ENCODE measurements at places on chromosomes 1 and 21.

DNA sequence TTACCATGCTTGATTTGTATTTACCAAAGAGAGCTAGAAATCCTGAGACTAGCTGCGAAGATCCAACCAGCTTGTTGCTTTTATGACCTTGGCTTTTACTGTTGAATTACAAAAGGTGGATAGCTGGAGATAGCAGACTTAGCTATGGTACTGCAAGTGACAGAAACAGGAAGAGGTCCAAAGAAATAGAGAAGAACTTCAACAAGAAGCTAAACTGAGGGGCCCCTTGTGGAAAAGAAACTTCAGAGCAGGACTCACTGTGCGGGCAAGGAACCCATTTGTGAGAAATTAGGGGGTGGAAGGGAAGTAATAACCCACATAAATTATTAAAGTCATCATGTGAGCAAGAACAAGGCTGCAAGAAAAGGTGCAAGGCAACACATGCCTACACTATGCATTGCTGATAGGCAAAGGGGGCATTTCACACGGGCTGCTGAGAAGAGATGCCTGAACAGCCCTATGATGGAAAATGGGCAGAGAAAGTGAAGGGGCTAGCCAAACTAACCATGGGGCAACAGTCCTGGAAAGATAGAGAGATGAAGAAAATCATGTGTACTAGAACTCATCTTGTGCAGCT lies 116.6 kb upstream of the PRDX6 start:
- no peak for DNase-seq

GRCh38 chr1:180849031-180849775 lies 63.5 kb upstream of the KIAA1614 start:
- DNase-seq, result no peak

DNA sequence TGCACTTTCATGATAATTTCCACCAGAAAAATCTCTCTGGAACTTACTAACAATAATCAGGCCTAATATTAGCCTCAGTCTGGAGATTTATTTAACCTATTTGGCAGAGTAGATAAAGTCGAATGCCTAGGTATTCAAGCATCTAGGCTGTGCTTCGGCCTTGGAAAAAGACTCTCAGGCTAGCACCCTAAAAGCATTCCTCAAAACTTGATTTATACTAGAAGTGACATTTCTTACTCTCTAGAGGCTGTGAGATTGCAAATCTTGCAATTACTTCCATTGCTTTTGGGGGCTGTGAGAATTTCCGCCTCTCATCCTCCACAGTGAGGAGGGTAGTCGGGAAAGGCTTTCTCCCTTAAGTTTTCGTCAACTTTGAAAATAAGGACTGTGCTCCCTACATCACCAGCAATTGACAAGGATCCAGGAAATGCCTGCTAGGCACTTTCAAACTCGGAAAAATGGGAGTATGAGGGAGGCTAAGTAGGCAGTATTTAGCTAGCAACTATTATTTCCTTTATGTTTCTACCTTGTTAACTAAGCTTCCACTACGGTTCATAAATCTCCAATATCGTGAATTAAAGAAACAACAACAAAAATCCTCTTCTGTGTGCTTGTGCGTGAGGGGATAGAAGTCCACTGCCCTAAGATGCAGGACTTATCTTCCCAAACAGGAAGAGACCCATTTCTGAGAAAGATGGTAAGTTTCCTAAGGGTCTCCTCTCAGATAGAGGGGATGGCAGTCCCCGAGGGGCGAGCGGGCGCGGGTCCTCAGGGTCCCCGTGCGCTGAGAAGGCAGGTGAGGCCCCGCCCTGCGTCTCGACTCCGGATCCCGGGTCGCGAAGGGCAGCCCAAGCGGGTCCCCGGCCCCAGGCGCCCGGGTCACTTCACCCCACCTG lies 1.1 kb upstream of the LMO4 start:
- no peak for DNase-seq

GRCh38 chr1:181187337-181188126 lies 99.0 kb downstream of the IER5 start:
- DNase-seq, result no peak

DNA sequence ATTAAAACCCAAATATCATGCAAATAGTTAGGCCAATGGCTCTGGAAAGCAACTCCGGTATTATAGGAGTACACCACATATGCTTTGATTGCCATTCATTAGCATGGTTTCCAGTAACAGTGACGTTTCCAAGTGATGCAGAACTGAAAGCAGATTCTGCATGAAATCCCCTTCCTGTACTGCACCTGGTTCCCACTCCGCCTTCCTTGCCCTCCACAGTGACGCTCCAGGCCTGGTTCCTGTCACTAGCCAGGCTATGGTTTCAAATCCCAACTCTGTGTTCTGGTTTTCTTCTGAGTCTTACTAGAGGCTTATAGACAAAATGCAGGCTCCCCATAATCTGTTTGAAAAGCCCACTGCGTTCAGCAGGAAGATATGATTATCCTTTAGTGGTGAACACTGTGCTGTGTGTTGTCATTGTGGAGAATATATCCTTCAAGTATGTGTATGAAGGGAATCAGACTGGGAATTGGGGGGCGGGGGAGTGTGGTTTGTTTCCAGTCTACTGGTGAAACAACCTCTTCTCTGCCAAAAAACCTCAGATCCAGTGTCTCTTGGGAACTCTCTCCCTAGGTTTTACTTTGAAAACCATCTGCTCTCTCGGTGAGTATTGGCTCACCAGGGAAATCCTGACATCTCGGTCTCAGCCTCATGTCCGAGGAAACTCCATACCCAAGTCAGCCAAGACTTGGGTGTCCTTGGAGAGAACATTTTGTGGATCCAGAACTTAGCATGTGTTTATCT lies 78.7 kb downstream of the TYW3 start:
- DNase-seq, result no peak

DNA sequence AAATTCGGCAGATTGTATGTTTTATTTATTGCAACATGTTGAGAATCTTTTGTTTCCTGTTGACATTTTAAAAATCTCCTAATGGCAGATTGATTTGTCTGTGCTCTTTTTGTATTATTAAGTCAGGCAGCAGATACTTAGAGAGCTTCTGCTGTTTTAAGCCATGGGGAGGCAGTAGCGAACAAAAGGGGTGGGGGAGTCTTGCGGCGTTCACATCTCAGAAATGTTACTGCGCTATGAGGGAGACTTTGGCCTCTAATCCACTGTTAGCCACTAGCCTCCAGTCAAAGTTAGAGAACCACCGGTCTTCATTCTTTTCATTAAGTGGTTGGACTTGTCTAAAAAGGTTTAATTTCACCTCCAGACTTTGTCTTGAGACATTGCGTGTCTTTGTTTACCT lies 93.6 kb downstream of the DYRK1A start:
- DNase-seq, result no peak

GRCh38 chr1:45244660-45245059 lies 38.3 kb upstream of the ZSWIM5 start:
- DNase-seq, result no peak

GRCh38 chr1:197042676-197043341 lies 24.3 kb downstream of the F13B start:
- DNase-seq, result no peak

GRCh38 chr1:9768983-9769382 lies 54.8 kb downstream of the CLSTN1 start:
- DNase-seq, result no peak

GRCh38 chr1:227094249-227094966 lies 154.3 kb downstream of the COQ8A start:
- DNase-seq, result no peak

Measured in GOT3 (cell line).